NCI-H1930 (cell line): ENCODE measurements at places on chromosomes 3 and 15.
A peak's percentile ranks its signal among the peaks of the same experiment; 100 is the strongest.

GRCh38 chr3:192373032-192373431 lies 354.3 kb downstream of the FGF12 start:
- DNase-seq: no peak

DNA sequence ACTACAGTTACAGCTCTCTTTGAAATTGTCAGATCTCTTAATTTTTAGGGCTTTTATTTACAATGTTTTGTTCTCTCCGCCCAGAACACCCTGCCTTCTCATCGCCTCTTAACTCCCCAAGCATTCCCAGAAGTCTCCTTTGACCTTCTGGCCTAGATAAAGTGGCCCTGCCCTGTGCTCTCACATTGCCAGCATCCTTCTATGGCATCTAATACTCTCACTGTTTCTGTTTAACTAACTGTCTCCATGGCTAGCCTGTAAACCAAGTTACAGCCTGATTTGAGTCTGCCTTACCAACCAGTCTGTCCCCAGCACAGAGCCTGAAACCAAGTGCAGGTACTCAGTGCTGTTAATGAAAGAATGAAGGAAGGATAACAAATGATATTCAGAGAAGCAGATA lies 19.9 kb downstream of the COL8A1 start:
- no peak for DNase-seq

DNA sequence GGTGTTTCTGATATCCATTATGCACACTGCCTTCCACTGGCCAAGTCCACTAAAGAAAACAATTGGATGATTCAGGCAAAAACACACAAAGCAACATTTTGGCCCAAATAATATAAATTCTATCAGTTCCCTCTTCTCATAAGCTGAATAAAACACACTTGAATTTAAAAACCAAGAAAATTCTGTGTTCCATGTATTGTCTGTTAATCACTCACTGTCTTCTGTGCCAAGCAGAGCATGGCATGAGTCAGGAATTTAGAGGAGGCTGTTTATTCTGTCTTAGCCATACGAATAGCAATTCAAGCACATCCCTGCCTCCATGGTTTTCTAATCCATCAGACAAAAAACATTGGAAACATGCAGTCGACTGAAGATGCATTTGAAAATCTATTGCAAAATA lies 215.6 kb upstream of the UMPS start:
- DNase-seq: no peak

GRCh38 chr3:61053781-61054496 lies 197.3 kb downstream of the FHIT start:
- DNase-seq: no peak

GRCh38 chr3:58432905-58433304 lies 727 bp downstream of the PDHB start:
- no peak for DNase-seq

DNA sequence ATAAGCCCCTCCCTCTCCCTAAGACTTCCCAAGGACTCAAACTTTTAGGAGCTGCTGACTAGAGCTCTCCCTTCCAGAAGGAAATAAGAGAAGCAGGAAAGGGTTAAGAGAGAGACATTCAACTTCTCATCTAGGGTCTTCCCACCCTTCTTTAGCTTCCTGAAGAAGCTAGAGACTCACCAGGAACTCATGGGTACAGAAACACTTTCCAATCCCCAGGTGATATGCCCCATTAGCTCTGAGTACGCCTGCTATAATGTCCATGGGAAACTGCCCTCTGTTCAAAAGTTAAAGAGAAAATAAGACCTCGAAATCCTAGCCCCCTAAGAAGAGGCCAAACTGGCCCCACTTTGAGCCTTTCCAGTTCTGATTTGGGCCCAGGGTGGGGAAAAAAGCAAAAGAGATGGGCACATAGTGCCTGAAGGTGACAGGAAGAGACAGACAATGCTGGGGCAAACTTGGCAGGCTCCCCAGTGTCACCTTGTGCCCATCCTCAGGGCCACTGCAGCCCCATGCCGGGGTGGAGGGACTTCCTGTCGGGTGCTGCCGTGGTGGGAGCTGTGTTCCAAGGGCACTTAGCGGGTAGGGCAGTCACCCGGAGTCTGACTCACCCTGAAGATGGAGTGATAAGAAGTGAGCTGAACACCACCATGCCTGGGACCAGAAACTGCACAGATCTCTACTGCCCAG lies 29.5 kb downstream of the CCDC12 start:
- DNase-seq: no peak

- no peak for DNase-seq
These were observed at the start of gene ZNF662 for GRCh38 chr3:42906070-42906847. Gene ZNF662 (plus strand): TSS chr3:42906142. CDS start chr3:42908115, 1,973 bp downstream.

GRCh38 chr15:41631880-41632470 lies 28.2 kb upstream of the MGA start:
- no peak for DNase-seq

DNA sequence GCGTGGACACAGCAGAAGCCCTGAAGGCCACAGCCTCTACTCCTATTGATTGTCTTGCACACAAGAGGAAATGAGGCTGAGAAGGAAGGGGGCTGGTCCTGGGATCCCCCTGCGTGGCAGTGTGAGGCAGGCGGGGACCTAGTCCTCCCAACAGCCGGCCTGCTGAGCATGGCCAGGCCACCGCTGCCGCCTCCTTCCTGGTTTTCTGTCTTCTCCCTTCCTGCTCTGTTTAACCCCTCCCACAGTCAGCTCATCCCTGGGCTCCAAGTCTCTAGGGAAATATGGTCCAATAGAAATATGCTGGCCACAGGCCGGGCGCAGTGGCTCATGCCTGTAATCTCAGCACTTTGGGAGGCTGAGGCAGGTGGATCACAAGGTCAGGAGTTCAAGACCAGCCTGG lies 42.1 kb upstream of the HES1 start:
- no peak for DNase-seq

GRCh38 chr3:179330438-179330837 lies 7.6 kb downstream of the ZNF639 start:
- no peak for DNase-seq

- no peak for DNase-seq
These were observed 216.7 kb upstream of the CFAP20DC start for GRCh38 chr3:59266551-59266950.

- DNase-seq: no peak
These were observed 9.6 kb downstream of the XCR1 start for GRCh38 chr3:46017720-46018119.

DNA sequence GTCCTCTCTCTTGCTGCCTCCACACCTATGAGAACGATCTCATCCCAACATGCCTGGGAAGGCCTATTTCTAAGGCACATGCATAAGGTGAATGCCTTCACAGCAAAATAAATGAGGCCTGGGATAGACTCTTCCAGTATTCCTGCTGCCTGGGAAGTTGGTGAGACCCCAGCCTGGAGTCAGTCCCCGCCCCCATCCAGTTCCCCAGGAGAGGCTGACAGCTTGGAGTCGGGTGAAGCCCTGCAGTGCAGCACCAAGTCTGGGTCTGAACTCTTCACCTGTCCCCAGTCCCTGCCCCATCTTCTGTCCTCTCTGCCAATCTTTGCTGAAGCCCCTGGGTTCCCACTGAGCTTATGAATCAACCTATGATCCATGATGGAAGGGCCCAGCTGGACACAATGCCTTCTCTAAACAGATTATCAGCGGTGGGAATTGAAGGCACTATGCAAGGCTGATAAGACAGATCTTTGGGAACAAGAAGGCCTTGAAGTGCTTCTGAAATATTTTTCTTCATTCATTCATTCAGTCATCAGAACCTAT lies 10.2 kb upstream of the APBA2 start:
- DNase-seq: no peak

- no peak for DNase-seq
These were observed 51.4 kb upstream of the RNF7 start for GRCh38 chr3:141686466-141687291.

DNA sequence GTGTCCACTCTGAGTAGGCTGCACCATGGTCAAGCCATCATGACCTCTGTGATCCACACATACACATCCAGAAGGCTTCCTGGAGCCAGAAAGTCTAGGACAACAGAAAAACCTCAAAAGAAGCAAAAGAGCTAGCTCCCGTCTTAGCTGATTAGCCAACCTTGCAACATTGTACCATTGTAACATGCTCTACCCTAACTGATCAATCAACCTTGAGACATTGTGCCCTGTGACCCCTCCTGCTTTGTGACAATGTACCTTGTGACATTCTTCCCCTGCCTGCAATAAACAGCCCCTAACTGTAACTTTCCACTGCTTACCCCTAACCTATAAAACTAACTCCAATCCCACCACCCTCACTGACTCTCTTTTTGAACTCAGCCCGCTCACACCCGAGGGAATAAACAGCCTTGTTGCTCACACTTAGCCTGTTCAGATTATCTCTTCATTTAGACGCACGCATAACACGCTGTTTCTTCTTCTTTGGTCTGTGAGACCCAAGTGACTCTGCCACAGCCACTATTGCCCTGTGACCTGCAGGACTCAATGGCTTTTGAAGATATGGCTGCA lies 1104.6 kb downstream of the OTOL1 start:
- DNase-seq: no peak

DNA sequence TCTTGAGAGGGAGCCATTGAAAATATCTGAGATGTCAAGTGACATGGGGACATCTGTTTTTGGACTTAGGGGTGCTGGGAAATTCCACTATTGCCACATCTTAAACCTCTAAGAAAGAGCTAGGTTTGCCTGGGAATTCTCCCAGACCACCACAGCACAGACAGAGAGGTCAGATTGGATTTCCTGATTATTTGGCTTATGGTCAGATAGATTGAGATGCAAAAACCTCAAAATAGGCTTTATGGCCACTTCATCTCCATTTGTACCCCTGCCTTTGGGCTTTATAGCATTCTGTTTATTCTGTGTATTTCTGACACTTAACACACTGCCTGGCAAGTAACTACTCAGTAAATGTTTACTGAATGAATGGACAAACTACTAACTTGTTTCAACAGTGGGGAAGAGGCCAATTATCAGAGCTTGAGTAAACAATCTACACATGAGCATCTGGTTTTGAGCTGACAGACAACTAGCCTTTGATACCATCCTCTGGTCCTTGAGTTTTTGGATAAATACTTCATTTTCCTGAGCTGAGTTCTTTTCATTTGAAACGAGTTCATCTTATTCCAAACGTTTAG lies 81.8 kb downstream of the TP63 start:
- DNase-seq: peak; percentile 43
